ENCODE measurements at places on chromosomes 12 and 14.

- peak; percentile 33 for DNase-seq
These were observed 73.9 kb downstream of the ANO4 start for GRCh38 chr12:100868487-100868886.

DNA sequence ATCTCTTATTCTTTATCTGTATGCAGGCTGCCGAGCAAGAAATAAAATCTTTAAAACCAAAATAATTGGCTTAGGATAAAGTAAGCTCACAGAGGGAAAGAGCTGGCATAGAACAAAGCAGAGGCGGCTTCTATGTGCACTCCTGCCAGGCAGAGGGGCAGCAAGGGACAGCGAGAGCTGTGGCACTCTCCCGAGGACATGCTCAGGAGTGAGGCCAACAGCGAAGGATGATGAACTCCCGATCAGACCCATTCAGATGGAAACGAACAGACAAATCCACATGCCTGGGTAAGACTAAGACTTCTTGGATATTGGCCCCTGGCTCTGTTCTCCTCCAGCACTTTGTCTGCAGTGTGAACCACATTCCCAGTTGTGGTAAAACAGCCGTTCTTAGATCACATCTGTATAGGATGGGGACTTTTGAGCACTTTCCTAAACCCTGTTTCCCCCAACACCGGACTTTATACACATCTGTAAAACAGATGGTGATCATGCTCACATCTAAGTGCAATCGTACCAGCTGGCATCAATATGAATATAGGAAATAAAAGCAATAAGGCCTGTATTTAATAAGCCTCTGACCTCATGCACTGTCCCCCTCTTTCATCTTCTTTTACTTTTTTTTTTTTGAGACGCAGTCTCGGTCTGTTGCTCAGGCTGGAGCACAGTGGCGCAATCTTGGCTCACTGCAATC, 134.1 kb downstream of the PPM1H start:
- DNase-seq, result no peak

DNA sequence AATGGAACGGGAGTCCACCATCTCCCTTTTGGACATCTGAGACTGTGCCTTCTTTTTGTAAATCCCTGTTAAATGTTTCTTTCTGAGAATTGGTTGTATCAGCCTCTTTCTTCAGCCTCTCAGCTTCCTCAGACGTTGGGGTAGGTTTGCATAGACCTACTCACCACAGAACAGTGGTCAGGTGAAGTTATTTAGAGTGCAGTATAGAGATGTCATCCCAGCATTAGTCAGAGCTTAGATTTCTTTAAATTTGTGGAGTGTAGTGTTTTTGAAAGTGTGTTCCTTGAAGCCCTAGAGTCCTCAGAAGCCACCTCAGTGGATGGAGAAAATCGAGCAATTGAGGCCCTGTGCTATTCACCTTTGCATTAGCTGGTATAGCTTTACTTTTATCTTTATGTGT, 8.9 kb upstream of the EEA1 start:
- DNase-seq, result no peak

GRCh38 chr14:22583994-22584393, 5.0 kb downstream of the DAD1 start:
- DNase-seq, result no peak

GRCh38 chr12:45622210-45622937, 107.1 kb upstream of the ARID2 start:
- DNase-seq, result no peak

GRCh38 chr12:88391556-88391955, 188.7 kb downstream of the KITLG start:
- no peak for DNase-seq
